ENCODE measurements at places on chromosomes 11 and 22.
A peak's percentile ranks its signal among the peaks of the same experiment; 100 is the strongest.

DNA sequence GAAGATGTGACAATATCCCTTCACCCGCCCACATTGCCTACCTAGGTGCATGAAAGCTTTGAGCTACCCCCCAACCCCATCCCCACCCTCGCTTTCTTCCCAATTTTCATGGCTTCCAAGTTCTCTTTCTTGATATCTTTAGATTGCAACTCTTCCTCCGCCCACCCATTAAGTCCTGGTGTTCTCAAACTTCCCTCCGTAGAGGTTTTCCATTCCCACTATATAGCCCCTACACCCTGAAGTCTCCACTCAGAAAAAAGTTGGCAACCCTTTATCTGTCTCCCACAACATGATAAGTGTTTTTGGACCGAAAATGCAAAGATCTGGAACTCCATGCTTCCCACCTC, 572 bp downstream of the ZNF70 start:
- no peak for DNase-seq

DNA sequence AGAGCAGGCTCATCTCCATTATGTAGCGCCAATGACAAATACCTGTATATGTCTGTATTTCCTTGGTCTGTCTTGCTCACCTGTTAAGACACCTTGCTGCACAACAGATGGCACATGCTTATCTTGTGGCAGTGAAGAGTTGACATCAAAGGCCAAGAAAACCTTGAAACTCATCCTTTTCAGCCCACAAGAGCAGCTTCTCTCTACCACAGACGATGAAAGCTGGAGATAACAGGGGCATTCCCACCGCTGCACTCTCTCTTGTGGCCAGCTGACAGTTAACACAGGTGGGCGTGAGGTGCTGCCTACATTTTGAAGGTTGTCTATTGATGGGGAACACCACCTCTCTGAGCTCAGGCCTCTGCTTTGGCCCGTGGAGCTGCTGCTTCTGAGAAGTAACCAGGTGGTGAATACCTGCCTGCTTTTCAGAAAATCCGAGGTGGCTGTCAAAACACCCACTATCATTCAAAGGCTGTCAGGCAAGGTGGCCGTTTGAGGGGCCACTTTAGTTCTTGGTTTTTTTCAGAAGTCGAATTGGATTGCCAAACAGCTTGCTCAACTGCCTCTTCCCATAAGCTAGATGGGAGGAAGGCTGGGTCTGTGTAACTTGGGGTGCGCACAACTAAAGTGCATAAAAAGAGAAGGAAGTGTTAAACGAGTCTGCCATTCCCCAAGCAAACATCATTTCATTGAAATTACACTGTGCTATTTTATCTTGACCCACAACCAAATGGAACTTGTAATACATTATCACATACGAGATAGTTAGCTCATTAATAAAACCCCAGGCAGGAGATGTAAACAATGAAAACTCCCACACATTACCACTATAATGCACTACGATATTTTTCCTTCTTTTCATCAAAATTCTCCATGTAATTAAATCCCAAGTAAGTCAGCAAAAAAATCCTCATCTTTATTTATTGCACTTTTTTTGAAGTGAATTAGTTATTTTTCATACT, 87.1 kb upstream of the RAG2 start:
- DNase-seq, result no peak

- DNase-seq, result peak; percentile 80
These were observed 9.0 kb upstream of the AHNAK start for GRCh38 chr11:62555464-62556107.

DNA sequence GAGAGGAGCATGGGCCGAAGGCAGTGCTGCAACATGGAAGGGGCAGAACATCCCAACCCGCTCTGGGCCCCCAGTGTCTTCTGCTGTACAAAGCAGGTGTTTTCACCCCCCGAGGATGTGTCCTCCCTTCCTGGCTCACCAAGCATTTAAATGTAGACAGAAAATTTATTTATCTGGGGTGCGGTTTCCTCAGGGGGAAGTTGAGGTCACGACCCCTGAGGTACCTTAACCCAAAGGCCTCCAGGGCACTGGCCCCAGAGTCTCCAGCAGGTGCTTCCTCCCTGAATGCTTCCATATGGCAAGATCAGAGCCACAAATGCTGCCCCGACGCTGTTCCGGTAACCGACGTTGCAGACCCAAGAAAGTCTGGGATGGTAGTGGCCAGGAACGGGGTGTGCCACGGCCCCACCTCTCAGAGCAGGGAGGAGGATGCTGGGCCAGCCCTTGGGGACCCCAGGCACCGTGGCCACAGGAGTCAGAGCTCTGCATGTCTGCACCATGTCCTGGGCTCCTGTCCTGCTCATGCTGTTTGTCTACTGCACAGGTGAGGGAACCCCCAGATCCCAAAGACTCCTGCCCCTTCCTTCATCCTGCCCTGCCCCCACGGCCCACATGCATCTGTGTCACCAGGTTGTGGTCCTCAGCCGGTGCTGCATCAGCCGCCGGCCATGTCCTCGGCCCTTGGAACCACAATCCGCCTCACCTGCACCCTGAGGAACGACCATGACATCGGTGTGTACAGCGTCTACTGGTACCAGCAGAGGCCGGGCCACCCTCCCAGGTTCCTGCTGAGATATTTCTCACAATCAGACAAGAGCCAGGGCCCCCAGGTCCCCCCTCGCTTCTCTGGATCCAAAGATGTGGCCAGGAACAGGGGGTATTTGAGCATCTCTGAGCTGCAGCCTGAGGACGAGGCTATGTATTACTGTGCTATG, at the start of gene VPREB1:
Gene VPREB1, plus strand, starts transcription at position 471 of the 935 bp plus-strand sequence. Its CDS starts 28 bp downstream, at position 499.
- no peak for DNase-seq

DNA sequence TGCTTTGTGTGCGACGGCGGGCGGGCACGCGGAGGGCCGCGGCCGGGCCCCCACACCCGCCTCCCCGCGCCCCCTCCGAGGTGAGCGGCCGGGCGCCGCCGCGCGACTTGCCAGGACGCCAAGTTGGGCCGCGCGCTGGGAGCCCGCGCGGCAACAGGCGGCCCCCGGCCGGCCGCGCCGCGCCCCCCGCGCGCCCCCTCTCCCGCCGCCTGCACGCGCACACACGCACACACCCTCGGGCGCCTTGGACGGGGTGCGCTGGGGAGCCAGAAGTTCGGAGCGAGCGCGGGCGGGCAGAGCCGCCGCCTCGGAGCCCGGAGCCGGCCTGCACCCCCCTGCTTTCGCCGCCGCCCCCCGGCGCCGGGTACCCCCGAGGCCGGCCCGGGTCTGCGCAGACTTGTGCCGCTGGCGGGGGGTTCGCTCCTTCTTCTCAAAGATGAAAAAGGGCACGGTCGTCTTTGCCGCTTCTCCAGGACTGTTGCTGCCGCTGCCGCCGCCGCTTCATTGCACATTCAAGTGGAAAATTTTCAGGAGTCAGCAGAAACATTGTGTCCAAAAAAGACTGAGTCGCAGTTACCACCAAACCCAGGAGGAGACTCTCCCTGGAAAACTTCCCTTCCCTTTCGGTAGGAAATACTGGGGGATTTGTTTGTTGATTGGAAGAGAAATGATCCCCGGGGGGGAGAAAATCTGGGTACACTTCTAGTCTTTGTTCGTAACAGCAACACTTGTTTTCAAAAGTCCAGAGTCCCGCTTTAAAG, 895 bp downstream of the TEAD1 start:
- no peak for DNase-seq

DNA sequence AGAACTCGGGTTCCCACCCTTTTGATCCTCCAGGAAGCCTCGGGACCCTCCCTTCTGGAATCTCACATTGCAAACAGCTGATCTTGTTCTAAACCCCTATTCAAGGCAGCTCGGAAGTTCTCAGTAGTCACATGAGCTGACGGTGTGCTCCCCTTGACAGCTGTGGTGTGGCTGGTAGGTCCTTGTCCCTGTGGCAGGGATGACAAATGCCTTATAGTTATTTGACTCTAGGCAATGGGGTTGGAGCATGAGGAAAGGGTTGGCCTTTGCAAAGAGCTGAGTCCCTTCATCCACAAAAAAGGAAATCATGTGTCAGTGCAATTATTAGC, 23.6 kb downstream of the EIF4G2 start:
- no peak for DNase-seq

- DNase-seq, result no peak
These were observed 321.3 kb downstream of the BLID start for GRCh38 chr11:121794671-121795141.

DNA sequence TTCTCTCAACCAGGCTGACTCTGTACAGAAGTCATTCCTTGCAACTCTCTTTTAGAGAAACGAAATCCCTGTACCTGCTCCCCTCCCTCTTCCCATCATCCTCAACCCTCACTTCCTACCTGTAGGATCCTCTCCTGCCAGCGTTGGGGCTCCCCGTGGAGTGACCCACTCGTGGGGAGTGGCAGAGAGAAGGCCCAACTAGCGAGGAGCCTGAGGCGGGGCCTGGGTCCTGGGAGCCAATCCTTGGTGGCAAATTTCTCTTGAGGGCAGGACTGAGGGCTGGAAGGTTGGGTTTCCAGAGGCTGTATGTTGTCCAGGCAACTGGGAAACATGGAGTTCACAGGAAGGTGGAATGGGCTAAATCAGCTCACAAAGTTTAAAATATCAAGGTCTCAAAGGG, 10.4 kb downstream of the NHERF4 start:
- no peak for DNase-seq

- DNase-seq, result peak; percentile 11
These were observed 14.7 kb downstream of the MPEG1 start for GRCh38 chr11:59197991-59198390.

DNA sequence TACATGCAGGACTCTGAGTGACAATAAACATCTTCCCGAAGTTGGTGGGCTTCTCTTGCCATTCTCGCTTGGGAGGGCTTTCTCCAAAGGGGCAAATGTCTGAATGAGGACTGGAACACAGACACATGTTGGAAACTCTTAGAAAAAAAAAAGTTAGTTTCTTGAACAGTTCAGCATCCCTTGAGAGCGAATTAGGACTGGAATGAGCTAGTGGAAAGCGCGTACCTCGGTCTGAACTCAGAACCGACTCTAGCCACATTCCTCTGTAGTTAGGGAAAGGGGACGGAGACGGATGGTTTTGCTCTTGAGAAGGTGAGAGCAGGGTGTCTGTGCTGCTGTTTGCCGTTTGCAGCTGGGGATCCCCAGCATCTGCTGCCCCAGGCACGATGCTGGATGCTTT, 517.3 kb downstream of the TBC1D22A start:
- DNase-seq, result no peak

DNA sequence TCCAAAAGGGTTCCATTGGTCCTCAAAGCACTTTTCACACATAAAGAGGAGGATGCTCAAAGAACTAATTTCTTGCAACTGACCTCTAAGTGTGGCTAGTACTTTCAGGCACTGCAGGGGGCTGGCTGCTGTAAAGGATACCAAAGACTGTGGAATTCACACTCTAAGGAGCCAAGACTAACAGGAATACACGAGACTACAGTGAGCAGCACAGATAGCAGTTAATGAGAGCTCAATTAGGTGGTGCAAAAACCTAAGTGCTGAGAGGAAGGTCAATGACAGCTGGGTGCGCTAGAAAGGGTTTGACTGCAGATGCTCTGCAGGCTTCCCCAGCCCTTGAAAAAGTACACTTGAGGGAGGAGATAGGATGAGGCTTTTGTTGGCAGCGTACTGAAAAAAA, 124.3 kb upstream of the NTM start:
- no peak for DNase-seq
